ENCODE measurements at places on chromosomes 12 and 14.
A peak's percentile ranks its signal among the peaks of the same experiment; 100 is the strongest.

GRCh38 chr12:112031472-112031871, 18.2 kb downstream of the ERP29 start:
- no peak for DNase-seq

DNA sequence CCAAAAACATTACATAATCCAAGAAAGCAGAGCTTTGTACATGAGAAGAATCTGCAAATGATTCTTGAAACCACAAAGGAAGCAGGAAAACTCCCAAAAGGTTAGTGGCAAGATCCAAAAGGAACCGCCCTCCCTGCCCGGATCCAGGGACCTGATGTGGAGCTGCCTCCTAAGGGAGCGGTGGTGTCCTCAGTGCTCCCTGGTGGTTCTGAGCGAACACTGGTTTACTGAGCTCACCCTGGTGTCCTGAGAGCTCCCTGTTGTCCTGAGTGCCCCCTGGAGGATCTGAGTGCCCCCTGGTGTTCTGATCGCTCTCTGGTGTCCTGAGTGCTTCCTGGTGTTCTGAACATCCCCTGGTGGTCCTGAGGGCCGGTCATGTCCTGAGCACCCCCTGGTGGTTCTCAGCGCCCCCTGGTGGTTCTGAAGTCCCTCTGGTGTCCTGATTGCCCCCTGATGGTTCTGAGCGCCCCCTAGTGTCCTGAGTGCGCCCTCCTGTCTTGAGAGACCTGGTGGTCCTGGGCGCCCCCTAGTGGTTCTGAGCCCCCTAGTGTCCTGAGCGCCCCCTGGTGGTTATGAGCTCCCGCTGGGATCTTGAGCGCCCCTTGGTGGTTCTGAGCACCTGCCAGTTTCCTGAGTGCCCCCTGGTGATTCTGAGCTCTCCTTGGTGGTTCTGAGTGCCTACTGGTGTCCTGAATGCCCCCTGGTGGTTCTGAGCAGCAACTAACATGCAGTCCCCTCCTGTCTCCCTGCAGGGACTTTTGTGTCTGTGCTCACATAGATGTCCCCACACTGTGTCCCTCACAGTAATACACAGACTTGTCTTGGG, 891.1 kb downstream of the TMEM121 start:
- peak; percentile 76 for DNase-seq

DNA sequence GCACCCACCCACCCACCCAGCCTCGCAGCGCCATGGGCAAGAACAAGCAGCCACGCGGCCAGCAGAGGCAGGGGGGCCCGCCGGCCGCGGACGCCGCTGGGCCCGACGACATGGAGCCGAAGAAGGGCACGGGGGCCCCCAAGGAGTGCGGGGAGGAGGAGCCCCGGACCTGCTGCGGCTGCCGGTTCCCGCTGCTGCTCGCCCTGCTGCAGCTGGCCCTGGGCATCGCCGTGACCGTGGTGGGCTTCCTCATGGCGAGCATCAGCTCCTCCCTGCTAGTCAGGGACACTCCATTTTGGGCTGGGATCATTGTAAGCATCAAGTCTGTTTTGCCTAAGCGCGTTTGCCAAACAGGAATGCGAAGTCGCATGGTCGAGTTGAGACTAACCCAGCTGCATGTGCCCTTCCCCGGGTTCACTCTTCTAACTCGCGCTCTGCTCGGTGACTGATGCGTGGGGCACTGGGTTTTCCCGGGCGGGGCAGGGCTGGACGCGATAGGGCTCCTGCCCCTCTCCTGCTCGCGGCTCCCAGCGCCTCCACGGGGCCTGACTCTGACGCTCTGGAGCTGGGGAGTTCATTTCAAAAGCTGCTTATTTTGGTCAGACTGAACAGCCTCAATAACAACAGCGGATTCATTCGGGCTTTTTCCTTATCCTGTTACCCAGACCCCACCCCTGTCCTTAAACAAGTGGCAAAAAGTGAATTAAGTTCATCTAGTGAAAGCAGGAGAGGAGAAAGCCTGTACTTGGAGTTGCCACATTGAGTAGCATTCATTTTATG, 458 bp downstream of the SSPN start:
- peak; percentile 62 for DNase-seq

- DNase-seq = no peak
These were observed 12.5 kb upstream of the CLEC4E start for GRCh38 chr12:8553088-8553627.

GRCh38 chr14:74202113-74202512, 37.1 kb upstream of the VSX2 start:
- no peak for DNase-seq

GRCh38 chr14:62117010-62117750, 355.0 kb downstream of the SNAPC1 start:
- DNase-seq = no peak
